Vagina (tissue), 2 donors: ENCODE measurements at places on chromosomes 4 and X. TPM values are rescaled to one million over a fixed set of nuclear protein-coding genes. Genes with fewer than 3 reads are reported as not detected.

GRCh38 chr4:147837435-147837834, 105.5 kb downstream of the ARHGAP10 start:
- H3K4me1 ChIP-seq: peaks cover 35% of the 10 kb centered on the region
- no peak for DNase-seq
- no peak overlapping the region for H3K4me3 ChIP-seq
- no peaks in the 10 kb centered on the region for H3K36me3 ChIP-seq
- H3K27me3 ChIP-seq: no peaks in the 10 kb centered on the region

Gene SORCS2
- total RNA-seq: 5.4 TPM

Gene IL2RG
- 4.2 TPM for total RNA-seq

- H3K36me3 ChIP-seq: no peaks in the 10 kb centered on the region
- H3K4me3 ChIP-seq: no peak overlapping the region
- no peak overlapping the region for H3K27ac ChIP-seq
- H3K27me3 ChIP-seq: no peaks in the 10 kb centered on the region
- DNase-seq: no peak
Observed at GRCh38 chr4:163542275-163542674, 47.8 kb downstream of the TMA16 start.

GRCh38 chr4:75030649-75031235, 97.8 kb downstream of the PARM1 start:
- H3K36me3 ChIP-seq: no peaks in the 10 kb centered on the region
- no peak overlapping the region for H3K4me3 ChIP-seq
- no peak overlapping the region for H3K27ac ChIP-seq
- H3K4me1 ChIP-seq: no peaks in the 10 kb centered on the region

GRCh38 chr4:73341454-73341853, 62.6 kb upstream of the ALB start:
- no peak overlapping the region for H3K4me3 ChIP-seq
- DNase-seq: no peak

Gene FRG2
- total RNA-seq: not detected

Gene STARD8
- 14.0 TPM for total RNA-seq

- H3K27ac ChIP-seq: no peak overlapping the region
- no peaks in the 10 kb centered on the region for H3K27me3 ChIP-seq
- H3K4me1 ChIP-seq: no peaks in the 10 kb centered on the region
Observed at GRCh38 chr4:148522995-148523394, 80.8 kb upstream of the NR3C2 start.

DNA sequence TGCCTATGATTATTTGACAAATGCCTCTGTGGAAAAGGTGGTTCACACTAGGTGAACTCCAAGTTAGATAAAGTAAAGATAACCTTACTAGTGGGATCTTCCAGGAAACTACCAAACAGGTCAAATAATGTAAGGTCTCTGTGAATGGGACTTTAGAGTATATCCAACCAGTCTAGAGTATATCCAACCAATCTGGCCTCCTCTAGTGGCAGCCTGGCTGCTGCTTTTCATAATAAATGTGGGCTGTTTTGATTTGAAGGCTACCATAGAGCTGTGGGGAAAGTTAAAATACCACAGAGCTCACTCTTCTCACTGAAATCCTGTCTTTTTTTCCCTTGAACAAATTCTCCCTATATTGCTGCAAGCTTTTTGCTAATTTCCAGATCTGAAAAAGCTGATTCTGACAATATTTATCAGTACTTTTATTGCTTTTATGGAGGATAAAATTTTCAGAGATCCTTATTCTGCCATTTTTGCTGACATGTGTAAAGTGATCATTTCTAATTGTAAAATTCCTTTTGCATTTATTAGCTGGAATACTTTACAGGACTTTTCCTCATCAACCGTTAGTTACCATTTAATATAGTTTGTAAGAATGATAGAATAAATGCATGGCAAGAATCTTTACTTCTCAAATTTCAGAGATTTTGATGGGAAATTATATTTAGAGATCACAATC, 111.3 kb downstream of the TET2 start:
- no peak overlapping the region for H3K4me3 ChIP-seq
- H3K27ac ChIP-seq: no peak overlapping the region
- no peaks in the 10 kb centered on the region for H3K36me3 ChIP-seq

Gene PABPC4L
- total RNA-seq: 3.7 TPM

GRCh38 chr4:58166490-58166889, 1056.3 kb upstream of the IGFBP7 start:
- no peak overlapping the region for H3K27ac ChIP-seq
- no peaks in the 10 kb centered on the region for H3K4me1 ChIP-seq
- no peaks in the 10 kb centered on the region for H3K36me3 ChIP-seq
- DNase-seq: no peak
- H3K27me3 ChIP-seq: no peaks in the 10 kb centered on the region

DNA sequence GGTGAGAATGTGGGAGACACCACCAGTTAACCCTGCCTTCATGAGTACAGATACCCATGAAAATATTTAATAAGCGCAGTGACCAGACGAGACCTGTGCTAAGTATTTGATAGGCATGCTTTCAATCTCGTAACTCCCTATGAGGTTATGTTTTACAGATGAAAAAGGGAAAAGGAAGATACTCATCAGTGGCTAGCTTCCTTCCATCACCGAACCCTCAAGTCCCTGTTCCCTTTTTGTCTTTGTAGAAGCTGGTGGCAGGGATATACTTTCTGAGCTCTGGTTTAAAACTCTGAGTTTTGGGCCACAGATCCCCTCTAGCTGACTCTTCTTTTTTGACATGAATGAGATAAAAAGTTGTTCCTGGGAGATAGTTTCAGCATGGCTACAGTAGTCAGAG, 26.3 kb downstream of the AFF1 start:
- peak overlapping the region; percentile 43 for H3K27ac ChIP-seq
- H3K36me3 ChIP-seq: no peaks in the 10 kb centered on the region
- no peak overlapping the region for H3K4me3 ChIP-seq
- no peak for DNase-seq
- no peaks in the 10 kb centered on the region for H3K27me3 ChIP-seq

DNA sequence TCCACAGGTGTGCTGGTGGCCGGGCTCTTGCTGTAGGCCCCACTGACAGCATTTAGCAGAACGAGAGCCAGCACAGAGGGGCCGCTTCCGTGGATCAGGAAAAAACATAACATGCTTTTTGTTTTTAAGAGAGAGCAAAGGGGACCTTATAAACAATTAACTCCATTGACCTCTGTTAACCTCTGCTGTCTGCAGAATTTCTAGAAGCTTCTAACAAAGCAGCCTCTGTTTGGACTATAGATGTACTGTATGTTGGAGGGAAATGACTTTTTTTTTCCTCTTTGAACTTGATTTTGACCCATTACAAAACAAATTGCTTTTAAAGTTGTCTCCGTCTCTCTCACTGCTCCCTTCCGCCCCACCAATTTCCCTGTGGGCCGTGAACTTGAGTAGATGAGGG, 210.7 kb downstream of the FRAS1 start:
- DNase-seq: no peak
- H3K4me3 ChIP-seq: no peak overlapping the region
- no peak overlapping the region for H3K27ac ChIP-seq

DNA sequence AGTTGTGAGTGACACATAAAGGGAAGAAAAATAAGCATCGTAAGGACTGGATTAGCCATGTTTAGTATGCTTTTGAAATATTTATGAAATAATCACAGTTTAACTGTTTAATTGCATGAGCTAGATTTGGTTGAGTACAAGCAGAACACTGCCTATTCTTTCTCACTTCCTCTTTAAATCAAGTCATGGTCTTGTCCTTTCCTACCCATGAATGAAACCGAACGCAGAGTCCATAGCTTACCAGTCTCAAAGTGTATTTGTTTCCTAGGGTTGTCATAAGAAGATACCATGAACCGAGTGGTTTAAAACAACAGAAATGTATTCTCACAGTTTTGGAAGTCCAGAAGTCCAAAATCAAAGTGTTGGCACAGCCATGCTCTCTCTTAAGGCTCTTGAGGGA, 684.0 kb upstream of the MAGEB2 start:
- no peak for DNase-seq
- no peak overlapping the region for H3K27ac ChIP-seq
- no peaks in the 10 kb centered on the region for H3K27me3 ChIP-seq
- no peak overlapping the region for H3K4me3 ChIP-seq
- no peaks in the 10 kb centered on the region for H3K4me1 ChIP-seq

Gene EBP
- 55.2 TPM for total RNA-seq
